Gastrocnemius medialis (tissue), 4 donors: ENCODE measurements at places on chromosomes 12 and 14. TPM values are rescaled to one million over a fixed set of nuclear protein-coding genes. Genes with fewer than 3 reads are reported as not detected.

Gene SUSD6
- 18.5 TPM for total RNA-seq

Gene SLCO1B1
- total RNA-seq: not detected

Gene GDF3
- not detected for total RNA-seq

Gene NID2
- total RNA-seq: 3.7 TPM

DNA sequence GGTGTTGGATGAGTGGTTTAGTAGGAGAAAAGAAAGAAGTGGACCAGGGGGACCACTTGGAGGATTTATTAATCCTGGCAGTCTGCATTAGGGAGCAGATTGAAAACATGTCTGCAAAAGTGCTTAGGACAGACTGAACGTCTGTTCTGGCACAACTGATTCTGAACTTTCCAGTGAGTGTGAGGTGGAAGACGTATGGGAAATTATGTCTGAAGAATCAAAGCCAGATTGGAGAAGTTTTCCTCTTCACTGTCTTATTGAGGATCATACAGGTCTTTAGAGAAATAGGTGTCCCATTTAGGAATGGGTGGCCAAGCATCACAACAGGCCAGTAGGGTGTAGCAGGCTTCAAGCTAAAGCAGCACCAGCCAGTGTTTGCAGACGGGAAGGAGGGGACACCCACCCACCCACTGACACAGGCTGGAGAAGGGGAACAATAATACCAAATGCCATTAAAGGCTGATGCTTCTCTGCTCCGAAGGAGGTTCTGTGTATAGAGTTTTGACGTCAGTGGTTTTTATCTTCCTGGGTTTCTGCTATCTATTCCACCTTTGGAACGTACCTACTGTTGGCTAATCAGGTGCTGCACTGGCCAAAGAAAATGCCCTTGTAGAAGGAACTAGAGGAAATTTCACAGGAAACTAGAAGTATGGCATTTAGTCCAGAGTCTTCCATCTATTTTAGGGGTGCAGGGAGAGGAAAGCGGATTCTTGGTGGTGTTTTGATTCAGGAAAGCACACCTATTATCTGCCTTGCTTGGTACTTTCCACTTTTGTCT, 1.8 kb downstream of the SRRM4 start:
- H3K4me3 ChIP-seq: no peak overlapping the region
- H3K27ac ChIP-seq: no peak overlapping the region
- H3K4me1 ChIP-seq: peaks cover 3% of the 10 kb centered on the region
- no peak for DNase-seq

DNA sequence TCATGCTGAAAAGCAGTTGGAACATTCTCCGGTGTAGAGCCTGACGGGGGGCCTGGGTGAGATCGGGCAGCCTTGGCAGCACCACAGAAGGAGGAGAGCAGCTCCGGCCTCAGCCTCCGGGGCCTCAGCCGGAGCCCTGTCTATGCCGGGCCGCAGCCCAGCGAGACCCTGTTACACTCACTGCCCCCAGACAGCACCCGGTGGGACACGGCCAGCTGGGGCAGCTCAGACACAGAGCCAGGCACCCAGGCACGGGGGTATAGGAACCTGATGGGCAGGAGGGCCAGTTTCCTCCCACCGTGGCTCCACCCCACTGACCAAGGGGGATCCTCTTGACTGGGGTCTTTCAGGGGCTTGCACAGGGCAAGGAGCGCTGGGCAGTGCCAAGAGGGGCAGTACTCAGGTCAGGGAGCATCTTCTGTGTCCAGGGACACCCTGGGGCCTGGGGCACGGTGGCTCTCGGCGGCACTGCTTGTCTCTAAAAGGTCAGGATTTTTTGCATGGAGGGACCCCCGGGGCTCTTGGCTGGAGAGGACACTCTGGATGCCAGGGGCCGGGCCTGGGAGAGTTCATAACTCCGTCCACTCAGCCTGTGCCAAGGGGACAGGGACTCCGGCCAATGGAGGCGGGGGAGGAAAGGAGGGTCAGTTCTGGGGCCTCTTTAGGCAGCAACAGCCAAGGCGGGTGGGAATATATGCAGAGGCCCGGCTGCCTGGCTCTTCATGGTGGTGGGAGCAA, 9.4 kb downstream of the INF2 start:
- H3K27ac ChIP-seq: peak overlapping the region; percentile 53
- no peaks in the 10 kb centered on the region for H3K36me3 ChIP-seq
- DNase-seq: no peak
- H3K4me3 ChIP-seq: no peak overlapping the region
- no peaks in the 10 kb centered on the region for H3K27me3 ChIP-seq
- H3K4me1 ChIP-seq: peaks cover 21% of the 10 kb centered on the region

DNA sequence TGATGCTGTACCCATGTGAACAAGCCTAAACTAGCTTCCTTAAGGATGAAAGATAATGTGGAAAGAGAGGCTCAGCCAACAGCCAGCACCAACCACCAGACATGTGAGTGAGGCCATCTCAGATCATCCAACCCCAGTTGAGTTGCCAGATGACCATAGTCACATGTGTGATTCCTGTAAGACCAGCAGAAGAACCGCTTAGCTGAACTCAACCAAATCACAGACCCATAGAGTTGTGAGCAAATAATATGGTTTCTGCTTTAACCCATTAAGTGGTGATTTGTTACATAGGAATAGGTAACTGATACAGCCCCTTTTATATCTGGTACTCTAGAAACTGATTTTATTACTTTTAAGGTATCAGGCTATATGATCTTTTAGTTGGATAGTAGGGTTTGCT, 17.6 kb upstream of the ELK3 start:
- H3K4me3 ChIP-seq: no peak overlapping the region
- no peak overlapping the region for H3K27ac ChIP-seq
- no peaks in the 10 kb centered on the region for H3K36me3 ChIP-seq
- DNase-seq: no peak

- no peaks in the 10 kb centered on the region for H3K4me1 ChIP-seq
- H3K4me3 ChIP-seq: no peak overlapping the region
- no peaks in the 10 kb centered on the region for H3K27me3 ChIP-seq
- no peaks in the 10 kb centered on the region for H3K36me3 ChIP-seq
- no peak for DNase-seq
These were observed 161.7 kb downstream of the ALX1 start for GRCh38 chr12:85441741-85442140.

GRCh38 chr12:18703911-18704310, 33.9 kb downstream of the PLCZ1 start:
- H3K27ac ChIP-seq: no peak overlapping the region
- H3K4me1 ChIP-seq: no peaks in the 10 kb centered on the region
- H3K4me3 ChIP-seq: no peak overlapping the region

DNA sequence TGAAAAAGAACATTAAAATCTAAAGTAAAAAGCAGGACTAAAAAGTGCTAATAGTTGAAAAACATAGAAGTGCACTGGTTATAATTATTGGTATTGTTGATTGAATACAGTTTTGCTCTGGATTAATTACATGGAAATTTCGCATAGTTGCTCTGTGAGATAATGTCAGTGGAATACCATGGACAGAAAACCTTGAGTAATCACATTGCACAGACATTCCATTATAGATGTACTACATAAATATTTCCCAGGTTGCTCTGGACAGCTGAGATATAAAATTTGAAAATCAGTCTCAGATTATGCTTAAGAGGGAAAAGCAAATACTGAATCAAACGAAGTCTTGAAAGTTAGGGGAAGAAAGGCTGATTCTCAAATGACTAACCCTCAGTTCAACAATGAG, 439.3 kb upstream of the FLRT2 start:
- no peak overlapping the region for H3K27ac ChIP-seq
- no peaks in the 10 kb centered on the region for H3K36me3 ChIP-seq
- H3K4me1 ChIP-seq: no peaks in the 10 kb centered on the region

GRCh38 chr14:103527408-103528145, 1.4 kb upstream of the TRMT61A start:
- H3K27me3 ChIP-seq: no peaks in the 10 kb centered on the region
- H3K36me3 ChIP-seq: no peaks in the 10 kb centered on the region
- no peak overlapping the region for H3K4me3 ChIP-seq
- peak overlapping the region; percentile 90 for H3K27ac ChIP-seq
- no peak for DNase-seq

DNA sequence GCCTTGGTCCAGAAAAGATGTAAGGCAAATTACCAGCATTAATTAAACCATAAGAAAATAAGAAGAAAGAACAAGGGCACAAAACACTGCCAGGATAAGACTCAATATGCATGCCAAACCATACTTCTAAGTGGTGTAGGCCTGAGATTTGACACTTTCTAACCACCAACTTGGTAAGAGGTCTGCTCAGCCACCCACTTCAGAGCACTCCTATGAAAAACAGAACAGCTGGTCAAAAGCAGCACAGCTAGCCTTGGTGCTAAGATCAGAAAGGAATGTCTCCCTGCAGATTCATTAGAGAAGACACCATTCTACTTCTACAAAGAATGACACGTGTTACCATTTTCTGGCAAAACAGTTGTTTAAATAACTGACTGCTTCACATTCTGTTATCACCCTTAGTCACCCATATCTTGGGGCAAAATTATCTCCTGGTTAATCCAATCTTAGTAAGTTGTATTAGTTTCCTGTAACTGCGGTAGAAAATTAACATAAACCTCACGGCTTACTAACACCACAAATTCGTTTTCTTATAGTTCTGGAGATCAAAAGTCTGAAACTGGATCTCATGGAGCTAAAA, 13.2 kb downstream of the RPS6KA5 start:
- DNase-seq: no peak
- no peak overlapping the region for H3K4me3 ChIP-seq
- no peak overlapping the region for H3K27ac ChIP-seq
- H3K4me1 ChIP-seq: peaks cover 8% of the 10 kb centered on the region
- H3K36me3 ChIP-seq: no peaks in the 10 kb centered on the region
- H3K27me3 ChIP-seq: no peaks in the 10 kb centered on the region

- H3K4me3 ChIP-seq: no peak overlapping the region
- DNase-seq: no peak
- no peaks in the 10 kb centered on the region for H3K36me3 ChIP-seq
- no peak overlapping the region for H3K27ac ChIP-seq
- no peaks in the 10 kb centered on the region for H3K4me1 ChIP-seq
These were observed 31.2 kb upstream of the KLC1 start for GRCh38 chr14:103597623-103598377.
